ENCODE measurements at places on chromosomes 1 and 21.
A peak's percentile ranks its signal among the peaks of the same experiment; 100 is the strongest.

- no peak for DNase-seq
These were observed 52.6 kb downstream of the GNG12 start for GRCh38 chr1:67780637-67781036.

DNA sequence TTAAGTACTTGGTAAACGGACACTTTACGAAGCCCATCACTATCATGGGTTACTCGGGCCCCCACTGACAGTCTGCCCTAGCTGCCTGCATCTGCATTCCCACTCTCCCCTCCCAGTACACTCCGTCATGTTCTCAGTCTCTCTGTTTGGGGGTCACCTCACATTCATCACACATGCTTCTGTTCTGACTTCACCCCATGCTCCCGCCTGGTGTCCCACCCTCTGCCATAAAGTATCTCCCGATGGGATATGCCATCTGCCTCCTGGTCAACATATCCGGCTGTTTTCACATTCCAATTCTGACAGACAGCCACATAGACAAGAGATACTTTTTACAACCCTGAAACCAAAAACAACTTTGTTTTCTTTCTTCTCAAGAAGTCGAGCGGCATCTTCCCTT lies 1.0 kb downstream of the OLFML2B start:
- no peak for DNase-seq

- DNase-seq = no peak
These were observed 85.2 kb upstream of the TMPRSS2 start for GRCh38 chr21:41593051-41593759.

DNA sequence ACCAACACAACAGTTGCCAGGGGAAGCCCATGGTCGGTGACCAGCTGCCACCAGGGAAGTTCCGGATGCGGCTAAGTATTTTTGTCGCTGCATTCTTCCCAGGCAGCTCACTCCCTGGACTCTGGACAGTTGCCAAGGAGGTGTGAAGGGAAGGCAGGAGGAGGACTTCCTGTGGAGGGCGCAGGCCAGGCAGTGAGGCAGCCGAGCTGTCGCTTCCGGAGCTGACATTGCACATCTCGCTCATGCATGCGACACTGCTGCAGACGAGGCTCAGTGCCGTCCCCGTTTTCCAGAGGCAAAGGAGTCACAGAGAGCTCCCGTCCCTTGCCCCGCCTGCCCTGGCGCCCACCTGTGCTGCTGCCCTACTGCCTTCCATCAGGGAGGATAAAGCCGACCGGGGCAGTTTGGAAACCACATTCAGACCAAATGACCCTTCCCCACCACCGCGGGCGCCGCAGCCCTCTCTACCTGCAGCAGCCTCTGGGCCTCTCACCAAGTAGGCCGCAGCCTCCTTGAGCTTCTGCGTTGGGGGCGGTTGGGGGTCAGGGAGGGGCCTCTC lies 81.4 kb downstream of the NENF start:
- peak; percentile 39 for DNase-seq

DNA sequence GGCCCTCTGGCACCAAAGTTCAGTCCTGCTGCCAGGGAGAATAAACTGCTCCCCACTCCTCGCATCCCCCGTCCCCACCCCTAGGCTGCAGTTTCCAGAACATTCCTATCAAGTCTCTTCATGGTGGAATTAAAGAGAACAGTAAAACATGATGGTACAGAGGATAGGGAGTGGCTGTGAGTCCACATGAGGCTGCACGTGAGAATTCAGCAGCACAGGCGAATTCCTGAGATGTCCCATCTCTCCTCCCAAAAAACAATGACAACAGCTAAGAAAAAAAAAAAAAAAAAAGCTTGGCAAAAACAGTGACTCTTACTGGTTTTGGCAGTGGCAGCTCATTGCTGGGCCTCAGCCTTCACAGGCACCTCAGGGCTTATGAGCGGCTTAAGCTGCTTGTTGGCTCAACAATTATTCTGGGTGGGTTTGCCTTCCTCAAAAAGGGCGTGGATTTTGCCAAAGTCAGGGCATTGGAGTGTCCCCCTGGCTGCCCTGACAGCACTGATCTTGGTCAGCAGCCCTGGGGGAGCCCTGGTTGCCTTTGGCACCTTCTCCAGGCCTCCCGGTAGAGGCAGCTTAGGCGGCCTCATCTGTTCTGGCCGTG lies 5.7 kb upstream of the IFFO2 start:
- DNase-seq = peak; percentile 81

DNA sequence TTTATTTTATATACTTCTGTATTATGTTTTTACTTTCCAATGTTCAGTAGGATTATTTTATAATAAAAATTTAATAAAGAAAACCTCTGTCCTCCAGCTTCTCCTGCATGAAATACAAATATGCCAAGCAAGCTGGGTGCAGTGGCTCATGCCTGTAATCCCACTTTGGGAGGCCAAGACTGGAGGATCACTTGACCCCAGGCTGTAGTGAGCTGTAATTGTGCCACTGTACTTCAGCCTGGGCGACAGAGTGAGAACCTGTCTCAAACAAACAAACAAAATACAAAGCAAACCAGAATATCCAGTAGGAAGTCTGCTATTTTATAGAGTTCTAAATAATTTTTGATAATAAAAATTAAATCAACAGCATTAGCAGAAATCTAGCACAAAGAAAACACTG lies 168.8 kb downstream of the EIF4G3 start:
- no peak for DNase-seq

DNA sequence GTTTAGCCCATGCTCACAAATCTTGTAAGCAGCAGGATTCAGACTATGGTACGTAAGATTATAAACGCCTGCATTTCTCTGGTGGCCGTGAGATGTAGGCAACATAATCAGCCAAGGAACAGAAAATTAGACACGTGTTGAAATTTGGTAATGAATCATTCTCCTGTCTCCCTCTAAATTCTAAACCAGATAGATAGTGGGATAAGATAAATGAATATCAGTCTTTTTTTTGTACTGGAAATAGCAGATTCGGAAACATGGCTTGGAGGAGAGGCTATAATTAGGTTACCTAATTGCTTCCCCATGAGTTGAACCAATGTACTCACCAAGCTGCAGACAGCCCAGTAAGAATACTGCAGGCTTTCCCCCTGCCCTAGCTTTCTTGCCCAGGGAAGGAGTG lies 172.3 kb downstream of the TGFB2 start:
- no peak for DNase-seq

- no peak for DNase-seq
These were observed 133.7 kb upstream of the KCNK1 start for GRCh38 chr1:233480198-233480597.

DNA sequence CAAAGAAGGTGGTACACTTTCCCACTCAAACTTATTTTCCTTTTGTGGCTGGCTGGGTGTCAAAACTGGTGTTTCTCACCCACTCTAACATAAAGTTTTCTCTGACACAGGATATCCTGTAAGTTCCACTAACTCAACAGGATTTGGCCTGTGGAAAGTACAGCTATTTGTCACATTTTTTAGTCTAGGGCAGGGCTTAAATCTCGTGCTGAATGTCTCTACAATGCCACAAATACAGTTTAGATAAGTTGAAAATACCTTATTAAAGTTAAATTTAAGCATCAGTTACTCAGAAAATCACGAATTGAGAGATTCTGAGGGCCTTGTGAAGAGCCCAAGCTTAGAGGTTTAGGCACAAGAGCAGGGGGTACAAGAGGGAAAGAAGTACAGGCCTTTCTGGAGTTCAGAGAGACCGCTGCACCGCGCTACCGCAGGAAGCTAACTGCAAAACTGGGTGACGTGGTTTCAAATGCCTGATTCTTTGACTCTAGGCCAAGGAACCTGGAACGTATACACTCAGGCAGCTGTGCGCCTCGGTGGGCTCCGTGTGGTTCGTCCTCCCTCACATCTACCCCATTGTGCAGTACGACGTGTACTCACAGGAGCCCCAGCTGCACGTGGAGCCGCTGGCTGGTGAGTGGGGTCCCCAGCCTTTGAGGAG lies 23.4 kb upstream of the PWP2 start:
- DNase-seq = no peak

GRCh38 chr1:67677930-67678329 lies 7.1 kb upstream of the GADD45A start:
- no peak for DNase-seq

DNA sequence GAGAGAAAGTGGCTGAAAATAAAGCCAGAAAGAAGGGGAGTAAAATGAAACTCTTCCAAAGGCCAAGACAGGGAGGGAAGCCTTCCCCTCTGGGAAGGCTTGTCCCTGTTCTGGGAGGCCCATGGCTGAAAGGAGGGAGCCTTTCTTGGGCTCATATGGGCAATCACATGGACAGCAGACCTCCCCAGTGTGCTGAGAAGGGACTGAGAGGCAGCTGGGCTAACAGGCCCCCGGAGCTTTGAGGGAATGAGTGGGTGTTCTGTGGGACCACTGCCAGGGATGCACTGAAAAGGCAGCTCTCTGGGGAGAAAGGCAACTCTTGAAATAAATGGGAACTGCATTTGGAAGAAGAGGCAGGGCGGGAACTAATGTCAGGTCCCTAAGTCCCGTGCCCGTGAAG lies 39.1 kb downstream of the KANK4 start:
- no peak for DNase-seq

GRCh38 chr21:42747746-42748351 lies 94.4 kb downstream of the PDE9A start:
- no peak for DNase-seq

DNA sequence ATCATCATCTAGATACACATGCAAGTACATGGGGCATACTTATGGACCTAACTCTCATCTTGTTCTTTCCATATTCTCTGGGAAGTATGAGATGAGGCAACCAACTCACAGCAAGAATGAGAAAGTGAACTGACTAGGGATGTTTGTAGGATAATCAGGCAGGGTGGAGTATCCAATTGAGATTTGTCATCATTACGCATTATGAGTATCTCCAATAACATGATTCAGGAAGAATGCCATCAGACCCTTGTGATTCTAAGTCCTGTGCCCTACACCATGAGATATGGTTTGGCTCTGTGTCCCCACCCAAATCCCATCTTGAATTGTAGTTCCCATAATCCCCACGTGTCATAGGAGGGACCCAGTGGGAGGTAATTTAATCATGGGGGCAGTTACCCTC lies 154.0 kb downstream of the SLC30A10 start:
- DNase-seq = no peak

GRCh38 chr1:221735999-221736398 lies 5.9 kb downstream of the DUSP10 start:
- no peak for DNase-seq

DNA sequence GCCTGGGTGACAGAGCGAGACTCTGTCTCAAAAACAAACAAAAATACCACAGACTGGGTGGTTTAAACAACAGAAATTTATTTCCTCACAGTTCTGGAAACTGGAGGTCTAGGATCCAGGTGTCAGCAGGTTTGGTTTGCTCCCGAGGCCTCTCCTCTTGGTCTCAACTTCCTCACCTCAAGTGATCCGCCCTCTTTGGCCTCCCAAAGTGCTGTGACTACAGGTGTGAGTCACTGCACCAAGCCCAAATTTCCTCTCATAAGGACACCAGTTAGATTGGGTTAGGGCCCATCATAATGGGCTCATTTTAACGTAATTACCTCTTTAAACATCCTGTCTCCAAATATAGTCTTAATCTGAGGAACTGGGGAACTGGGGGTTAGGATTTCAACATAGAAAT lies 35.5 kb downstream of the MFSD2A start:
- no peak for DNase-seq

DNA sequence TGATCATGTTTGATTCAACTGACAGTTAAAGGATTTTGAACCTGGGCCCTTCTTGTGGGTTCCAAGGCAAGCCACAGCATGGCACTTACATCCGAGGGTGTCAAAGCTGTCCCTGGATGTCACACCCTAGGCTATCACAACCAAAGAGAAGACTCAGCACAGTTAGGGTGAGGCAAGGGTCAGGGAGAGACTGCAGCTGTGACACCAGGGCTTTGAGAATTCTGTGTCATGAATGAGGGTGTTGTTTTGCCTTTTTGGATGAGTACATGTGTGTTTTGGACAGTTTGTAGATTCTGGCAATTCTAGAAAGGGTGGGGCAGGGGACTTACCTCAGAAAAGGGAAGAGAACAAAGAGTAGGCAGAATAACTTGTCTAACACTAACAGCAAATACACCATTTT lies 37.8 kb upstream of the ZNF326 start:
- no peak for DNase-seq

- no peak for DNase-seq
These were observed 6.7 kb downstream of the LRRC38 start for GRCh38 chr1:13507075-13507474.

GRCh38 chr1:115797486-115797885 lies 29.0 kb upstream of the CASQ2 start:
- no peak for DNase-seq

- DNase-seq = no peak
These were observed 7.8 kb upstream of the CHI3L2 start for GRCh38 chr1:111219557-111220286.

DNA sequence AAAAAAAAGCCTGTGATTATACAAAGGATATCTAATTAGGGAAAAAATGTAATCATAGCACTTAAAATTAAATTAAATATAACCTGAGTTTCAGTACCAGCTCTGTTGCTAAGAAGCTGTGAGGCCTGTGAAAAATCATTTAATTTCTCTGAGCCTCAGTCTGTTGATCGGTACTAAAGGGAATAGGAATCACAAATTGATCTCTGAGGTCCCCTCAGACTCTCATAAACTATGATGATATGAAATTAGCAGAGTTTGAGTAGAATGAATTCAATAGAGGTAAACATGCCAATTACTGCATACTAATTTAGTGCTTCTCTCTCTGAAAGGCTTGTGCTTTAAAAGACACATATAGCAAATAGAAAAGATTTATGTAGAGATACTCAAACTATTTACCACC lies 416.8 kb upstream of the NCAM2 start:
- DNase-seq = no peak

DNA sequence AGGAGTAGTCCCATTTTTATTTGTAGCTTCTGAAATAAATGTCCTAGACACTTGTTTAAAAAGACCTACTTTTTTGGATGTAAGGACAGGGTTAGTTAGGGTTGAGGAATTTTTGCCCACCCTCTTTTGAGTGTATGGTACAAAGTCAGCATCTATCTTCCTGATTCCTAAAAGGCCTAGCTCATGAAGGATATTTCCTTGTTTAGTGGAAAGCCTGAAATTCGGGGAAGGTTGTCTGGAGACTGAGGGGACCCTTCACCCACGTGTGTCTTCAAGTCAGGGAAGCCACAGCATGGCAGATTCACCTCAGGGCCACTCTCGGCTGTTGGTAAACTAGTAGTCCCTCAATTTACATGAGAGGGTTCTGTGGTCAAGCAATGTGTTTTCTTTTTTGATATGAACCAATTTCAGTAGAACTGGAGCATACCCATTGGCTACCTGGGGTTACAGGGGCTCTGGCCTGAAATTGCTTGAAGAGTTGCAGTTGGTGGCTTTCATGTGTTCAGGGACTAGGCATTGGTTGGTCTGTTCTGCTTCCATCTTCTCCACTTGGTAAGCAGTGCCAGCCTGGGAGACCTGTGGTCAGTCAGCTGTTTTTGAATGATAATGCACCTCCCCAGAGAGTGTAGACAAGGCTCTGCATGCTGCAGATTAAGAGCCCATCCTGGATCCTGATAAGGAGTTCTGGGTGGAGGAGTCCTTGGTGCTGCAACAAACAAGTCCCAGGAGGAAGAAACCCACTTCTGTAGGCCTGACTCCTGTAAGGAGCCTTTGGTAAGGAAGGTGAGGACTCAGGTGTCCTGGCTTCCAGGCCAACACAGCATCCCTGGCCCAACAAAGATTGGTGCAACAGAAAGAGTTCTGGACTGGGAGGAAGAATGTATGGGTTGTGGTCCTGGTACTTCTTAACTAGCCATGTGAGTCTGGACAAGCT lies 6.3 kb downstream of the BTG2 start:
- DNase-seq = no peak
